Right atrium auricular region (tissue), 2 donors: ENCODE measurements at places on chromosomes 6 and 20.

GRCh38 chr20:51017251-51017650, 5.7 kb downstream of the KCNG1 start:
- DNase-seq, result no peak

DNA sequence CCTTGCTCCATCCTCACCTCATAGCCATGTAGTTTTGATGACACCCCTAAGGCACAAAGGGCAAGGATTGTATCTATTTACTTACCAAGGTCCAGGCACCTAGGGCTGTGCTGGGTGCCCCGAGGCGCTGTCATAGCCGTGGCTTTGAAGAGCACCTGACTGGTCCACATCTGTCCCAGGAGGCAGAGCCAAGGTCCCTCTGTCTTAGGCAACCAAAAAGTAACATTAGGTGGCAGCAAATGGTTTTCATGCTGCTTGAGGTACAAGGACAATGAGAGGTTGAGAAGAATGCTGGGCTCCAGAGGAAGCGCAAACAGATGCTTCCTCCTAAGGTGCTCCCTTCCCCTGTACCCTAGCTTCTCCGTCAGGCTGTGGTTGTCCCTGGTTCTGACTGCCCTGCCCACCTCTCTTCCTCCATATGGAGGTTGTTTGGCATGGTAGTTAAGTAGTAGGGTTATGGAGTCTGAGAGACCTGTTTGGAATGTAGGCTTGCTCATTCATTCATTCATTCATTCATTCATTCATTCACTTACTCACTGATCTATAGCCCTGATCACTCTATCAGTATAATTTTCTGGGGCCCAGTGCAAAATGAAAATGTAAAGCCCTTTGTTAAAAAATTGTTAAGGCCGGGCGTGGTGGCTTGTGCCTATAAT, 3.0 kb upstream of the UQCC2 start:
- no peak for DNase-seq

GRCh38 chr20:23128461-23129125, 42.5 kb upstream of the CD93 start:
- DNase-seq, result no peak

GRCh38 chr6:161035182-161035980, 43.8 kb downstream of the MAP3K4 start:
- no peak for DNase-seq

- DNase-seq, result no peak
Observed at GRCh38 chr6:11379805-11380204, 147.3 kb upstream of the NEDD9 start.

- no peak for DNase-seq
Observed at GRCh38 chr6:97864366-97864765, 581.4 kb upstream of the MMS22L start.

DNA sequence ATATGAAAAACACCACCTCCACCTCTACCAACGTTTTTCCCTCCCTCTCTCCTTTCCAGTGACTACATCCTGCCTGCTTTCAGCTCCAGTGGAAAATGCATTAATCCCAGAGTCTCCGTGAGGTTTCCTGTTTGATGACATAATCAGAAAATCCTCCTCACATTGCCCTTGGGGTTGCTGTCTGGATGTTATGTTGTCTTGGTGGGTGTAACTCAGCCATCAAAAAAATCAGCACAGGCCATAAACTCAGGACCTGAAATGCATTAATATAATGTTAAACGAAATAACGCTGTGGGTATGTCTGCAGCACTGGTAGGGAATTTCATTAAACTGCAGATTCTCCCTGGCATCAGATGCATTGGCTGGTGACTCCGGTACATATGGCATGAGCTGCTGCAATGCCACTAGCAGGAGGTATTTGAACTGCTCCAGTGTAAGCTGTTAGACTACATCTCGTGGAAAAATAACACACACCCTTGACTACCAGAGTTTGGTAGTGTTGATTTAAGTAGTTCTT, 297.8 kb downstream of the PRL start:
- no peak for DNase-seq

- DNase-seq, result no peak
Observed at GRCh38 chr6:20653085-20653479, 118.8 kb downstream of the CDKAL1 start.

DNA sequence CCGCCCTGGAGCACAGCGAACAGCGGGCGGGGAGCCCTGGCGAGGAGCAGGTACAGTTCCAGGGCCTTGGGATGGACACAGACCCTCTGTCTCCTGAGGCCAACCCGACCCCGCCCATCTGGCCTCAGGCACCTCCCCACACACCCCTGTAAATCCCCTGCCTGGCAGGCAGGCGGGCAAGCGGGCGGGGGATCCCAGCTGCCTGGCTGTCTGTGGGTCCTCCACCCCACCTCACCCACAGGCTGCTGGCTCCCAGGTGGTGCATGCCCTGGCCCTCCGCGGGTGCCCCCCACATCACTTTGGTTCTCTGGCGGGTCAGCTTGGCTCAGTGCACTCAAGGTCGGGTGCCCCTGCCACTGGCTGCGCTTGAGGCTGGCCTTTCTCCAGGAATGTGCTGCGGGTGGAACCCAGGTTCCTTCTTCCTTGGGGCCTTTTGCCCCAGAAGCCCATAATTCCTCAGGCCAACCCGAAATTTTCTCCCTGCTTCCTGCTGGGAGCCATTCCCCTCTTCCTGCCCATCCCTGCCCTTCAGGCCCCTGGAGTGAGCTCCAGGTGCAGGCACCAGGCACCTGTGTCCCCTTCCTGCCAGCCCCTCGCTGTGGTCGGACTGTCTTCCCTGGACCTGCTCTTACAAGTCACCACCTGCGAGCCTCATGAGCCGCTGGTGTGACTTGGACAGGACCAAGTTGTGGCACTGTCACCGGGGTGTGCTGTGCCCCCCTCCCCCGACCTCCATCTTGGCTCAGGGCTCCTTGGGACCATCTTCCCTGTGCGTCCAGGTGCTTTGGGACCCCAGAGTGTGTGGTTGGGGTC, 5.3 kb upstream of the TNFRSF6B start:
- no peak for DNase-seq

DNA sequence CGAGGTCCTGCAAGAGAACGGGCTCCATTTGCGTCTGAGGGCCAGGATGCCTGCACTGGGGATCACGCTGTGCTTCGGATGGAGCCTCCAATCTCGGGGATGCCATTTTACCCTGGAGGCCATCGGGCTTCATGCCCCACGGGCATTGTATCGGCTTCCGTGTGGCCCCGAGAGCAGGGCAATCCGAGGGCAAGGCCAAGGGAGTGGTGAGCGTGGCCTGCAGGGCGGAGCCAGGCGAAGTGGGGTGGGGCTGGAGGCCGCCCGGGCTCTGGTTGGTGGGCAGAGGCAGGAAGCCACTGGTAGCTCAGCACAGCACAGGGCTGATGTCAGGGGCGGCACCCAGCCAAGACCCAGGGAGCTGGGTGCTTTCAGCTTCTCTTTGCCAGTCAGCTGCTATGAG, 57.5 kb upstream of the BHLHE23 start:
- DNase-seq, result no peak

DNA sequence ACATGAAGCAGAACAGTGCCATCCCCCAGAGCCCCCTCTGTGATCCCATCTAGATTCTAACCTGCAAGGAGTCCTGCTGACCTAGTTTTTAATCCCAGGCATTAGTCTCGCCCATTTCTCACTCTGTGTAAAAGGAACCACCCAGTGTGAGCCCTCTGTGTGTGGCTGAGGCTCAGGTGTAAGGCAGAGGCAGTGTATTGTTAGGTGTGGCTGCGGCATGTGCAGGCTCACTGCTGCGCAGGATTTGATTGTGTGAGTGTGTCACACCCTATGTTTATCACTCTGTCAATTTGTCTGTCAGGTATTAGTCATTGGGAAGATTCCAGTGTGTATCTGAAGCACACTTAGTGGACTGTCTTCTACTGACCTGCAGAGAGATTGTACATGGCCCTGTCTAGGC, 13.7 kb upstream of the CST8 start:
- DNase-seq, result no peak

GRCh38 chr20:19025430-19026120, 186.9 kb upstream of the SLC24A3 start:
- DNase-seq, result no peak

DNA sequence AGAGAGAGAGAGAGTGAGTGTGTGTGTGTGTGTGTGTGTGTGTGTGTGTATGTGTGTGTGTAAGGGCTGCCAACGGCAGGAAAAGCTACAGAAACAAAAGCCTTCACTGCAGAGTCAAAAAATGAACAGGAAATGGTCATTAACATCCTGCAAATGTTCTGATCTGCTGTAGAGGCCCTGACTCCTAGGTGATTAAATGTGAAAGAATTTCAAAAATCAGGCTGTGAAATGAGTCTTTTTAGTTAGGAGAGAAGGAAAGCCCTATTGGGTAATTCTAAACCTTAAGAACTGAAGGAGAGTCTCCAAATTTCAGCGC, 166.5 kb upstream of the MYLIP start:
- no peak for DNase-seq

DNA sequence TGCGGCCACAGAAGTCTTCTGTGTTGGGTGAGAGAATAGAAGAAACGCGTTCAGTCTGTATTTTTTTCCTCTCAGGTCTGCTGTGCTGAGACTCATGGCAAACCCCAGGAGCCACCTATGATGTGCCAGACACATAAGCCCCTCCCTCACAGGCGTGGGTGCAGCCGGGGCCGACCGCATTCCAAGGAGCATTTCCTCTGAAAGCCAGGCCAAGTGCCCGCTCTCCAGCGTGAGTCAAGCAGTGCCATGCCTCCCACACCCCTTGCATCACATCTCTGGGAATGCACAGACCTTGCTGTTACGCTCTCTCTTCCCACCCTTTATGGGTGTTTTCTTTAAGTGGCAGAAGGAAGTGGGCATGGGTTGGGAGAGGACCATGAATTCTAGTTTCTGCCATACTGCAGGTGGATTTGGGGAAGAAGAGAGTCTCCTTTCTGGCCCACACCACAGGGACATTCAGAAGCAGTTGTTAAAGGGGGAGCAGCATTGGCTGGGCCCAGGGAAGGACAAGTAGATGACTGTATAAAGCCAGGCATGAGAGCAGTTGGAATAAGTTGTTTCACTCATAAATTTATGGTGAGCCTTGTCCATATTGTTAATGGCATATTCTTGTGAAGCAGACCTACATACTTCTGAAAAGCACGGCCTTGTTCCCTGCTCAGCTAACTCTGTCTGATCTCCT, 37.1 kb upstream of the TFAP2A start:
- no peak for DNase-seq

DNA sequence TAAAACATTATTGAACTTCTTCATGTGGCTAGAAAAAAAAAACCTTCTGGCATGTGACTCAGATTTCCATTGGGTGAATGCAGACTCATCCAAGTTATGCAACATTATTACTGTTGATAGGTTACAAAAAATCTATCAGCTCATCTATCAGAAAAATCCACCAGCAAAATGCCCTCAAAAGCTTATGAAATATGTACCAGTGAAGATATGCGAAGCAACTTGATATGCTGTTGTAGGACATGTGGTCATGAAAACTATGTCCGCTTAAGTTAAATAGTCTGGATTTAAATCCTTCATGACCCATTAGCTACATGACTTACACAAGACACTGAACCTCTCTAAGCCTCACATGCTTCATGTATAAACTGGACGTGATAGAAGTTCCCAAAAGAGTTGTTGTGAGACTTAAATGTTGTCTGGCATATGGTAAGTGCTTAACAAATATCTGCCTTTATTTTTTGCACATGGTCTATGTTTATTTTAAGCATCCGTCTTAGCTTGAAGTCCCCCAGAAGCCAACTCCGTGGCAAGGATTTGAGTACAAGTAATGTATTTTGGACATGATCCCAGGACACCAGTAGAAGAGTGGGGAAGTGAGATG, 12.5 kb upstream of the BFSP1 start:
- DNase-seq, result no peak

DNA sequence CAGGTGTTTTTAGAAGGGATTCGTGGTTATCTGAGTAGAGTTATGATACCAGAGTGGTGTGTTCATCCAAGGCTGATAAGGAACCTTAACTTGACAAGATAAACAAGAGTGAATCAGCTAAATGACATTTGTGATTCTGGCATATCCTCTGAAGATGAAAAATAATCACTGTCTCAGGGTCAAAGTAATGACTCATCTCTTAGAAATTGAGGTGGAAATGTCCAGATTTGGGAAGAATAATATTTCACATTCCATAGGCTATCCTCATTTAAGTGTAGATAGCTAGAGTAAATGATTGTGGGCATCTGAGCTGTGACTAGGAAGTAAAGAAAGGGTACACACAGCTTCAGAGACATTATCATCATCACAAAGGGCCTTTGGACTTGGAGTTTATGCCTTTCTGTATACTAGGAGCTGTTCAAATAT, 255.7 kb downstream of the GJA1 start:
- no peak for DNase-seq

DNA sequence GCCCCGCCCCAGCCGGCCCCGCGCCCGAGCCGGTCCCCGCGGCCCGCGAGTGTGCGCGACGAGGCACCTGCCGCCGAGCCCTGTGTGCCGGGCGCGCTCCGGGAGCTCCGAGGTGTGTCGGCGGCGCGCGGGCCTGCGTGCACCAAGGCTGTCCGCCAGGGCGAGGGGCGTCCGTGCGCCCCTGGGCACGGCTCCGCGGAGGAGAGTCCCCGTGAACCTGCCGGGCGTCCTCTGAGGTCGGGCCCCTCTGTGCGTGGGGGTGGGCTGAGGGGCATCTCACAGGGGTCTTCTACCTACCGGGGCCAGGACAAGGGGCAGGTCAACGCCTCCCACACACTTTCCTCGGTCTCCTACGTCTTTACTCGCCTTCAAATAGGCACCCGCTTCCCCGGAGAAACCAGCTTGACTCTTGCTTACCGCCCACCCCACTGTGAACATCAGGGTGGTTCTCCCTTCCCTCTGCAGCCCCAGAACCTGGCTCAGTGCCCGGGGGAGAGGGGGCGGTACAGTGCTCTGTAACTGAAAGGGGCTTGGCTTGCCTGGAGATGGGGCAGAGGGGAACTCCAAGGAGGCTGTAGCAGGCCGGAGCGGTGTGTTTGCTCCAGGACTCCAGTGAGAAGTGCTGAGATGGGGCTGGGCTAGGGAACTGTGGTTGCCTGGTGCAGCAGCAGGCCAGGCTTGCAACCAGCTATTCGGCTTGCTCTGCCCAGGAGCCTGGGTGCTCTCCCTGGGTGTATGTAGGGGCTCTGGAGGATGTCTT, at the start of gene SAMD10:
SAMD10 (minus strand) TSS at position 86 of the 760 bp plus-strand sequence. CDS start 175 bp downstream, outside the sequence.
- no peak for DNase-seq
